ENCODE measurements at places on chromosomes 7 and 10.

DNA sequence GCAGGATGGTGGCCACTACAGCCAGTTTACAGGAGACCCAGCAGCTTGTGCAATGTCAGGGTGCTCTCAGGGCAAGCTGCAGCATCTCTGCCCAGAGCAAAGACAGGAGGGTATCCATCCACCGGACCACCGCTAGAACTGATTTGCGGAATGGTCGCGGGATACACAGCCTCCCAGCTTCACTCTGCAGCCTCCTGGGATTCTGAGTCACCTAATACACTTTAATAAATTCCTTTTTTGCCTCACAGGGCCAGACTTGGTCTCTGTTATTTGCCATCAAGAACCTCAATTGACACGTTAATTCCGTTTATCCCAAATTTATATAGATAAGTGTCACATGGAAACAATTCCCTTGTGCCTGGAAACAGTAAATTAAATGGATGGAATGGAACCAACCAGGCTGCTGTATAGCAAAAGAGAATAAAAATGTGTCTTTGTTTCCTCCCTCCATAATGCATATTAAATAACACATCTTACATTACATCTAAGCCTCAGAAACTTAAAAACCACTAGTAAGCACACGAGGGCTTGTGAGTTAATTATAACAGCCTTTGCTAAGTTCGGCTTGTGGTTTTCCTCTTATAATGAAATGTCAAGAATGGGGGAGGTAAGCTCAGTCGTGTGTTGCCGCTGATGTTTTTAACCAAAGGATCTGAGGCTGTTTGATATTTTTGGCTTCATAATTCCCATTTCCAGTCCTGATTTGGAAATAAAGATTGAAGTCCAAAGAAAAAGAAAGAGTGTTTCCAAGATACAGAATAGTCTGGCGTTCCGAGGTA lies 52.1 kb downstream of the ADRB1 start:
- no peak for DNase-seq

- DNase-seq = no peak
Measured at GRCh38 chr10:129393812-129394211, 73.2 kb upstream of the MGMT start.

GRCh38 chr10:34713875-34714274 lies 101.2 kb downstream of the PARD3 start:
- DNase-seq = no peak

- DNase-seq = no peak
Measured at GRCh38 chr10:8233832-8234259, 179.4 kb downstream of the GATA3 start.

DNA sequence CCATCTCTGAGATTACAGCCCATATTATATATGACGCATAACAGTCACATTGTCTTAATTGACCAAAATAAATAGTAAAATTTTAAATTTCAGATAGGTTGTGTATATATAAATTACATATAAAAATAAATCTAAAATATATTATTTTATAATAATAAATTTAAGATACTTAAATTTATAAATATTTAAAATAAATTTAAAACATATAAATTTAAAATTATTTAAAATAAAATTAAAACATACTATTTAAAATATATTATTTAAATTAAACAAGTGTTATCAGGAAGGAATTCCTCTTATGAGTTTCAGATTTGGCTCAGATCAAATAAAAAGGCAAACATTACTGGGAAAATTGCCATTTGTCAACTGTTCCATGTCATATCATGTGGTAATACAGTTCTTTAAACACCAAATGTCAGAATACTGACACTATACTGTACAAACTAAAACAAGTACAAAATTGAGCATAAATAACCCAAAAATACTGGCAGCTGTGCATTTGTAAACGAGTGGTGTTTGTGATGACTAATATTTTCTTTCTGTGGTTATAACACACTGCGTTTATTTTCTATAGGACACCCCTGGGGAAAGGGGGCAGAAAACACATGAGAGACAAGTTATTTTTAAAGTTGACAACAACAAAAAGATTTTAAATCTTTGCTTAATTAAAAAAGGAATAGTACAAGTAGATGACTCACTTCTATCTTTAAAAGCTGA lies 71.3 kb upstream of the DGKB start:
- DNase-seq = no peak

GRCh38 chr7:46034056-46034768 lies 113.1 kb upstream of the IGFBP3 start:
- DNase-seq = no peak

- DNase-seq = no peak
Measured at GRCh38 chr10:104304927-104305326, 33.3 kb downstream of the ITPRIP start.

- DNase-seq = no peak
Measured at GRCh38 chr10:87873656-87874055, 10.2 kb downstream of the PTEN start.

GRCh38 chr10:126062131-126063032 lies 166.0 kb downstream of the FANK1 start:
- DNase-seq = no peak

GRCh38 chr7:73978661-73979563 lies 49.1 kb upstream of the ELN start:
- no peak for DNase-seq

GRCh38 chr10:4337563-4337962 lies 488.4 kb upstream of the AKR1E2 start:
- no peak for DNase-seq

- peak; percentile 72 for DNase-seq
Measured at GRCh38 chr7:3461923-3462322, 160.9 kb downstream of the SDK1 start.

DNA sequence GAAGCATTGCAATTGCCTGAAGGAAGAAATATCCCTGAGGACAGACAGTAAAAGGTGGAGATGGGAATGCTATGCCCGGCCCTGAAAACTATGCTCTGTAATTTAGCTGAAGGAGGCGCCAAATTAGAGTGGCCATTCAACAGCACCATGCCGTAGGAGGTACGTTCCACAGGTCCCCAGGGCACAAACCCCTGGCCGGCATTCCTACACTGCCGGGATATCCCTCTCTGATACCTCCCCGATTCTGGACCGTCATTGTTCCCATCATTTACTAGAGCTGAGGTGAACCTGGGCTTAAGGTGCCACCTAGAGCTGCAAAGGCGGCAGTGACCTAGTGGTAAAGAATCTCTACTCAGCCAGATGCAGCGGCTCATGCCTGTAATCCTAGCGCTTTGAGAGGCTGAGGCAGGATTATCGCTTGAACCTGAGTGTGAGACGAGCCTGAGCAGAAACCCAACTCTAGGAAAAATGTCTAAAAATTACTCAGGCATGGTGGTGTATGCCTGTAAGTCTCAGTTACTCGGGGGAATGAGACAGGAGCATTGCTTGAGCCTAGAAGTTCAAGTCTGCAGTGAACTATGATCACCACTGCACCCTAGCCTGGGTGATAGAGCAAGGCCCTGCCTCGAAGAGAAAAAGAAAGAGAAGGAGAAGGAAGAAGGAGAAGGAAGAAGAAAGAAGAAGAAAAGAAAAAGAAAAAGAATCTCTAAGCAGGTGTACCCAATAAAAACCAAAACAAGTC lies 53.0 kb upstream of the TNKS2 start:
- no peak for DNase-seq

DNA sequence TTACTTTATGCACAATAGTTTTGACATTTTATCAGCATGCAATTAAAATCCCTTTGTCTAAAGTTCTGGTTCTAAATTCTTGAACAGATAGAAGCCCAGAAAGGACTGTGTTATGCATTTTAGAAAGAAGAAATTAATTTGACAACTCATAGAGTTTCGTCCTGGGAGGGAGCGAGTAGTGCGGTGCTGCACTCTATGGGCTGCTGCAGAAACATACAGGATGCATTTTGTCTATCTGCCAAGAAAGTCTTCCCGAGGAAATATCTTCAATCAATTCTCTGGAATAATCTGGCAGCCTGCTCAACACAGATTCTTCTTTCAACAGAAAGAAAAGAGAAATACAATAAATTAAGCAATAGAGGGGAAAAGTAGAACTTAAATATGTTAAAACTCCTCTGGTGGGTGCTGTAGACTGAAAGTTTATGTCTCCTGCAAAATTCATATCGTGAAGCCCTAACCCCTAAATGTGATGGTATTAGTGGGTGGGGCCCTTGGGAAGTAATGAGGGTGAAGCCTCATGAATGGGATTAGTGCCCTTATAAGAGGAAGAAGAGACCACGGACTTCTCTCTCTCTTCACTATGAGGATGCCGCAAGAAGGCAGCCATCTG lies 39.0 kb upstream of the IFRD1 start:
- DNase-seq = no peak

- no peak for DNase-seq
Measured at GRCh38 chr7:115429918-115430317, 508.0 kb downstream of the MDFIC start.

DNA sequence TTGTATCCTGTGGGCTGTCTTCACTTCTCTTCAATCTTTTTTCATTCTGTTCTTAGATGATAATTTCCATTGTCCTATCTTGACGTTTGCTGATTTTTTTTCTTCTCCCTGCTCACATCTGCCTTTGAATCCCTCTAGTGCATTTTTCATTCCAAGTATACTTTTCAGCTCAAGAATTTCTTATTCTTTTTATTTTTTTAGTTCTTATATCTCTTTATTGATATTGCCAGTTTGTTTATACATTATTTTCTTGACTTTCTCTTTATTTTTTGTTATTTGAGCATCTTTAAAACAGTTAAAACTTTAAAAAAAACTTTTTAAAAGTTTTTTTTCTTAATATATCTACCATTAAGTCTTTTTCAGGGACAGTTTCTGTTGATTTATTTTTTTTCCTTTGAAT lies 100.9 kb downstream of the EXOC4 start:
- DNase-seq = no peak

DNA sequence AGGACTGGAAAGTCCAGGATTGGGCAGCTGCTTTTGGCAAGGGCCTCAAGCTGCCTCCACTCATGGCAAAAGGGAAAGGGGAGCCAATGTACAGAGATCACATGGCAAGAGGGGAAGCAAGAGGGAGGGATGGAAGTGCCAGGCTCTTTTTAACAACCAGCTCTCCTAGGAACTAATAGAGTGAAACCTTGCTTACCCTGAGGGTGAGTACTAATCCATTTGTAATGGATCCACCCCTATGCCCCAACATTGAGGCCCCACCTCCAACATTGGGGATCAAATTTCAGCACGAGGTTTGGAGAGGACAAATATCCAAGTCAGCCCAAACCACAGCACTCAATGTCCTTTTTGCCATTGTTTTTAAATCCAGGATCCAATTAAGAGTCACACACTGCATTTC lies 12.5 kb downstream of the HABP2 start:
- DNase-seq = no peak

DNA sequence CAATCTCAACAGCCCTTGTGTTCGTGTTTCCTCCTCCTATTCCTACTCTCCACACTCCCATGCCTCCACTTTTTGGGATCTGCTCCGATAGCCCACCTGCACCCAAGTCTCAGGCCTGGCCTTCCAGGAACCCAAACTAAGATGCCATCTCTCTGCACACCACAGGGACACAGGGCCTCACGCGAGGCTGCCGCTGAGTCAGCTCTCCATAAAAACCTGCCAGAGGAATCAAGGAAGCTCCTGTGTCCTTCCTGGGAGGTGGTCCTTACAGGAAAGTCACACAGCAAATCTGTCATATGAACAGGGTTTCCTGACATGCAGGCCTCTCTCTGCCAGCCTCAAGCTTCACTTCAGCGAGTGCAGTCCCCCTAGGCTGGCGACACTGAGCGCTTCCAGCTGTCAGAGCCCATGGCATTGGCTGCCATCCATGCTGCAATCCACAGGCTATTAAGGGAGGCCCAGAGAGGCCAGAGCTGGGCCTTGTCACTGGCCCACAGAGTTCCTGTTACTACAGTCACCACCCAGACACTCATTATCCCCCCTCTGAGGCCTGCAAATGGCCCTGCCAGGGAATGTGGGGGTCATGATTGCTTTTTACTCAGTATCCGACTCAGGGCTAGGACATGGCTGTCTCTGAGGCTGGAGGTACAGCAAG lies 151.4 kb downstream of the OAT start:
- DNase-seq = no peak

GRCh38 chr7:31955021-31955420 lies 115.2 kb downstream of the PDE1C start:
- no peak for DNase-seq

- no peak for DNase-seq
Measured at GRCh38 chr7:122885583-122886356, 490 bp downstream of the CADPS2 start.

DNA sequence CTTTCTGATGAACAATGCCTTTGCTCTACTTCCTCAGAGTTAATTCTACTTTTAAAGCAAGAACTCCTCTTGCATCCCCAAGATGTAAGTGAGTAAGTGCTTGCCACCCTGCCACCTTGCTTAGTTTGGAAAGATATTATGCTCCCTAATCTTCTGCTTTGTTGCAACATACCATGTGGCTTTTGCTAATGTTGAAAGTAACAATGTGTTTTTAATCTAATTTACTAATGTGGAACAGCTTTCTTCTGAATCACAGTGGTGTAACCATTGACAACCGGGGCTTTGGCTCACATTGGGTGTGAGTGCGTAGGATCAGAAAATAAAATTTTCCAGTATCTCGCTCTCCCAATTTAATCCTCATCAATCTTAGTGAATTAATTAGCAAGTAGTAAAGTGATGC lies 254.1 kb upstream of the PTER start:
- DNase-seq = no peak

- no peak for DNase-seq
Measured at GRCh38 chr7:128902761-128903585, 7.5 kb downstream of the KCP start.

DNA sequence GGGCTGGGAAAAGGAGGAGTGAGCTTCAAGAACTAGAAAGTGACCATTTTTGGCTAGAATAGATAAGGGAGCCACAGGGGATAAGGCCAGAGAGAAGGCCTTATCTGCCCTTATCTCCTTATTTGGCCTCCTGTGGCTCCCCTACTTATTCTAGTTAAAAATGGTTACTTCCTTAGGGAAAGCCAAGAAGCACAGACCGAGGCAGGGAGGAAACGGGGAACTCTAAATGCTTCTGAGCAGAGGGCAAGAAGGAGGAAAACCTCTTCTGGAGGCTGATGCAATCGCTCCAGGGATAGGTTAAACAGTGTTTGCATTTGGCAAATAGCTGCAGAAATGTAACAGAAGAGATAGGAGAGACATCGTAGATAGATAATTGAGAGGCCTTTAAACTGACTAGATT lies 18.6 kb downstream of the NRP1 start:
- no peak for DNase-seq

- no peak for DNase-seq
Measured at GRCh38 chr7:130361681-130362080, 17.1 kb downstream of the CPA5 start.
